ENCODE measurements at places on chromosomes 1 and 21.

- DNase-seq, result no peak
Measured at GRCh38 chr1:244112041-244112440, 61.0 kb downstream of the ZBTB18 start.

- no peak for DNase-seq
Measured at GRCh38 chr1:228430243-228430642, 13.6 kb upstream of the TRIM17 start.

- DNase-seq, result no peak
Measured at GRCh38 chr1:165632152-165632469, 1.1 kb downstream of the MGST3 start.

GRCh38 chr1:9720785-9721605, 69.5 kb downstream of the PIK3CD start:
- no peak for DNase-seq

GRCh38 chr1:166972193-166972592, 3.1 kb downstream of the ILDR2 start:
- DNase-seq, result no peak

- DNase-seq, result no peak
Measured at GRCh38 chr1:22803833-22804232, 93.2 kb downstream of the EPHB2 start.

GRCh38 chr1:161481624-161482392, 23.4 kb upstream of the FCGR2A start:
- no peak for DNase-seq

DNA sequence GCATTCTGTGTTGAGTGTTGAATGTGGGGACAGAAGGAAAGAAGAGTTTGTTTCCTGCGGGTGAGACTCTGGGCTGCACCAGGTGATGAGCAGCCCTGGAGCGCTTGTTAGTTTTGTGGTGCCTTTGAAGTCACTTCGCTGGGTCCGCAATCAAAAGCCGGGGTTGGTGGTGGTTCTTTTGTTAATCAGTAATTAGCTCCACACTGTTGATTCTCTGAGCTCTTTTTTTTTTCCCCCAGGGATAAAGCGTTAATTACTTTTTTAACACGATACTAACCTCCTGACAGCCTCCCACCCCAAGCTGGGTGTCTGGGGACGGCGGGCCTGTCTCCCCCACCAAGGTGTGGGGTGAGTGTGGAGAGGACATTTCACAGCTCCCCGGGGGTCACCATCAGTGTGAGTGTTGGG, 56.6 kb downstream of the AGPAT3 start:
- DNase-seq, result no peak

GRCh38 chr1:44405798-44406736, 1.0 kb downstream of the RNF220 start:
- DNase-seq, result no peak

- no peak for DNase-seq
Measured at GRCh38 chr1:74005533-74005932, 192.4 kb downstream of the LRRIQ3 start.

Data from stimulated activated CD8-positive, alpha-beta memory T cell treated with anti-CD3 and anti-CD28 coated beads, Interleukin-4, amount 100 ng/mL, for 4 hours (primary cell).